ENCODE measurements at places on chromosomes 5 and 9.

- DNase-seq: no peak
Measured at GRCh38 chr5:147635882-147636728, 126.2 kb upstream of the DPYSL3 start.

- peak; percentile 40 for DNase-seq
Measured at GRCh38 chr5:80254767-80255430, 949 bp downstream of the SERINC5 start.

- no peak for DNase-seq
Measured at GRCh38 chr9:20205821-20206220, 416.5 kb downstream of the MLLT3 start.

GRCh38 chr9:136239135-136239982, 6.3 kb downstream of the QSOX2 start:
- DNase-seq: no peak

DNA sequence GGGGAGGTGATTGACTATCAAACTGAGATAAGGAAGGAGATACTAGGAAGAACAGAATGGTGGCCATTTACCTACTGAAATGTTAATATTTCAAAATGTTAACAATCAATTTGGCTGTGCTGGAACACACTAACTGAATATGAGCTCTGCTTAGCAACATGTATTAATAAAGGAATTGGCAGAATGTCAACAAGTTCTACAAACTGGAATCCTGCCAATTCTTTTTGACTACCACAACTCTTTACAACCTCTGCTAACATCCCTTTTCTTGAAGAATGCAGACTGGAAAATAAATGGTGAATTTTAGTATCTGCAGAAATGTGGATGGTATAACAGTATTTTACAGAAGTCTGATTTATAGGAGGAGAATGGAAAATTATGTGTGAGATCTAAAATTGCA, 446.4 kb downstream of the ISL1 start:
- peak; percentile 42 for DNase-seq

GRCh38 chr5:43005031-43005430, 35.1 kb downstream of the ANXA2R start:
- DNase-seq: no peak

DNA sequence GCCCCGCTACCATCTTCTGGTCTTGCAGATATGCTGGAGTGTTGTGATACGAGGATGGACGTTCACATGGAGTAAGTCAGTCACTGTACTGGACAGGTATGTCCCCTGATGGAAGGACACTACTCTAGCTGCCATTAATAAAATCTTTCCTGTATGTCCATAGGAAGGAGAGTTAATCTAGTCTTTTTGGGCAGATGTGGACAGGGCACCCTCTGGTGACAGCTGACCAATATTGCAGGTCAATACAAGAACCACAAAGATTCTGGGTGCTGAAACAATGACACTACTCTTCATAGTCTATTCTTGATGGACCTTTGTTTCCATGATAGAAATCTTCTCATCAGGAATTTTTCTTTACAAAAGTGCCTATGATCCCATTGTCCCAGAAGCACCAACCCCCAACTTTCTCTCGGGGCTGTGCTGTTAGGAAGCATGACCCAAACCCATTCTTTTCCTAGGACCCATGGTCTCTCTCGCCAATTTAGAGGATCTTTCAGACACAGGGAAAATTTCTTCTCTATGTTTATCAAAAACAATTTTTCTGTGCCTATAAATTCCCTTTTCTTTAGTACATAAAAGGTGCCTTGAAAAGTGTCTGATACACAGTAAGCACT, 376.9 kb downstream of the DTWD2 start:
- DNase-seq: no peak

GRCh38 chr5:135743181-135743580, 91.3 kb upstream of the SLC25A48 start:
- DNase-seq: no peak

DNA sequence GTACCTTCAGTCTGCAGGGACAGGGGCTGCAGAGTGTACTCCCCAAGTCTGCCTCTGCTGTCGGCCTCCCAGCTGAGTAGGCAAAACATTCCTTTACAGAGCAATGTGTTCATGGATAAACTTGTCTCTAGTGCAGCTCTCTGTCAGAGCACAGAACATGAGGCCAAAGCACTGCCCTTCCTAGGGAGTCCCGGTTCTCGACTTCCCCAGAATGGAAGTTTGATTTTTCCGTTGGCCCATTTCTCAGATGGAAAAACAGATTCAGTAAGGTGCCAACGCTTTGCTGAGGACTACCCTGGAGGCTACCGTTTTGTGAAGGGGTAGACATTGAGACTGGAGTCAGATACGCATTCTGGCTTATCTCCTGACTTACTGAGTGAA, 422 bp upstream of the TRIM32 start:
- no peak for DNase-seq

Measured in dermis blood vessel endothelial cell (primary cell).